Foreskin fibroblast (primary cell): ENCODE measurements at places on chromosomes 13 and 19.

DNA sequence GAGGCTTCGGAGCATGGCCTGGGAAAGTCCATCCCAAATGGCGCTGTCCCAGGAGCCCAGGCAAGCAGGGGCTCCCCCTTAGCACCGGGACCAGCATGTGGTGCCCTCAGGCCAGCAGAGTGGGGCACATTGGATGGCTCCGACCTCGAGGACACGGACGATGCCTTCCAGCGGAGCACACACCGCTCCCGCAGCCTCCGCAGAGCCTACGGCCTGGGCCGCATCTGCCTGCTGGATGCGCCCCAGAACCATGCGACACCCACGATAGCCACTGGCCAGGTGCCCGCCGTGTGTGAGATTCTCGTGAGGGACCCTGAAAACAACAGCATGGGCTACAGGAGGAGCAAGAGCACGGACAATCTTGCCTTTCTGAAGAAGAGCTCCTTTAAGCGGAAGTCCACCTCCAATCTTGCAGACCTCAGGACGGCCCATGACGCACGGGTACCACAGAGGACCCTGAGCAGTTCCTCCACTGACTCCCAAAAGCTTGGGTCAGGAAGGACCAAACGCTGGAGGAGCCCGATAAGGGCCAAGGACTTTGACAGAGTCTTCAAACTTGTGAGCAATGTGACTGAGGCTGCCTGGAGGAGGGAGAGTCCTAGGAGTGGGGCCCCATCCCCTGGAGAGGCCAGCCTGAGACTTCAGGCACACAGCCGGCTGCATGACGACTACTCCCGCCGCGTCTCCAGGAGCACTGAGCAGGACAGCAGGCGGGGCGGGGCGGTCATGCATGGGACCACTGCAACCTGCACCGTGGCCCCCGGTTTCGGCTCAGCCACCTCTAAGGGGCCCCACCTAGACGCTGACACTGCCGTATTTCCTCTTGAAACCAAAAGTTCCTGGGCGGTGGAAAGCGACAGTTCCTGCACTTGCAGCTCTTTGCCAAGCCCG lies 63.1 kb downstream of the SPATA13 start:
- DNase-seq, result no peak

DNA sequence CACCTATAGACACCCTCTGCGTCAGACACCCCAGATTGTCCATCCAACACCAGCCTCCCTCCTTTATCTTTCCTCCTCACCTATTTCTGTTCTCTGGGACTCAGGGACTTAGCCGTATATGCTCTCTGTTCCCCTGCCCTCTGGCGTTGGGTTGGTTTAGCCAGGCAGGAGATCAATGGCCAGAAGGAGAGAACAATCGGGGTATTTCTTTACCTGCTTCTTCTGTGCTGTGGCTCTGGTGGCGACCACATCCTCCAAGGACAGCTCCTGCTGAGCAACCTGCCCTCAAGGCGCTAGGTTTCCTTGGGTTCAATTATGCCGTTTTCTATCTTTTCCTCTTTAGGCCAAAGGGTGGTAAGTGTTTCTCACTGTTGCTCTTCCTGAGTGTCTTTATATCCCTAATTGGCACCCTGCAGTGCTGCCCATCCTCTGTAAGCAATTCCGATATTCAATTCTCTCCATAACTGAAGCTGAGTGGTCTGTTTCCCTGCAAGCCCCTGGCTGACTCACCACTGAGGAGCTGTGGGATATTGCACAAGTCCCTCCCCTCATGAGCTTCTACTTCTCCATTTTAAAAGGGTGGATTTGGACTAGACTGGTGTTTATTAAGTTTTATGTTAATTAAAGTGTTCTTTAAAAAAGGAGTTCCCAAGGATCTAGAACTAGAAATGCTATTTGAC lies 63.7 kb upstream of the TMTC4 start:
- no peak for DNase-seq

- no peak for DNase-seq
These were observed 6.8 kb upstream of the ANKRD10 start for GRCh38 chr13:110921695-110922094.

DNA sequence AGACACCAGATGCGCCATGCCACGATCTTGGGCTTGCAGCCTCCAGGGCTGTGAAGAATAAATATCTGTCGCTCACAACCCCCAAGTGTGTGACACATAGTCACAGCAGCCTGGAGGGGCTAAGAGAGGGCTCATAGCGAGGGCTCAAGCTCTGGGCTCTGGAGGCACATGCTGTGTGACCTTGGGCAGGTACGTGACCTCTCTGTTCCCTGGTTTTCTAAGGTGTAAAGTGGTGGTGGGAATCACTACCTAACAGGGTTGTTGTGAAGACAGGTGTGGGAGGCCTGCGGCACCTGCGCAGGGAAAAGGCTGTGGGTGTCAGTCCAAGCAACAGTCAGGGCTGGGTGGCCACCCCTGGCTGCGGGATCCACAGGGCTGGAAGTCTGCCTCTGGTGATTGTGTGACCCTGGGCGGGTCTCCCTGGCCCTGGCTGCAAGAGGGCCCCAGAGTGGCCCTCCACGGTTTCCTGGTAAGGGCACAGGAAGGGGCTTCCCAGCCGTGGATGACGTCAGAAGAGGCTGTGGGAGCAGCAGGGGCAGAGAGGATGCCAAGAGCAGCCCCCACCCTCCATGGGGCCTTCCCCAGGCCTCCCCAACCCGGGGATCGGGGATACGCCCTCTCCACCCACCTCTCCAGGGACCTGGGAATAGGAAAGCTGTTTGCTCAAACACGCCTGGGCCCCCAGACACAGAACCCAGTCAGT lies 218.8 kb upstream of the SGCG start:
- no peak for DNase-seq

DNA sequence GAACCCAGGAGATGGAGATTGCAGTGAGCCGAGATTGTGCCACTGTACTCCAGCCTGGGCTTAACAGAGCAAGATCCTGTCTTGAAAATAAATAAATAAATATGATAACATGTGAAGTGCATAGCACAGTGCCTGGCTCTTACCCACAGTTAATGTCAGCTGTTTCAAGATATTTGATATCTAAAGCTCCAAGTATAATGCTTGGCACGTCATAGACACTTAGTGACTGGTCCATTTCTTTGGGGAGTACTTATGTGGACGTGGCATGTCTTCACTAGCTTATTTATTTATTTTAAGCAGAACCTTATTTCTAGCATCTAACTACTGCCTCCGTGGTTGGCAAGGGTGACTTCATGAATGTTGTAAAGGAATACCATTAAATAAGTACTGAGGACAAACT lies 18.8 kb downstream of the GARRE1 start:
- no peak for DNase-seq

GRCh38 chr13:26061947-26062346 lies 10.1 kb upstream of the SHISA2 start:
- DNase-seq, result no peak

- DNase-seq, result peak; percentile 92
These were observed 719 bp downstream of the SUGP2 start for GRCh38 chr19:19032420-19033175.

DNA sequence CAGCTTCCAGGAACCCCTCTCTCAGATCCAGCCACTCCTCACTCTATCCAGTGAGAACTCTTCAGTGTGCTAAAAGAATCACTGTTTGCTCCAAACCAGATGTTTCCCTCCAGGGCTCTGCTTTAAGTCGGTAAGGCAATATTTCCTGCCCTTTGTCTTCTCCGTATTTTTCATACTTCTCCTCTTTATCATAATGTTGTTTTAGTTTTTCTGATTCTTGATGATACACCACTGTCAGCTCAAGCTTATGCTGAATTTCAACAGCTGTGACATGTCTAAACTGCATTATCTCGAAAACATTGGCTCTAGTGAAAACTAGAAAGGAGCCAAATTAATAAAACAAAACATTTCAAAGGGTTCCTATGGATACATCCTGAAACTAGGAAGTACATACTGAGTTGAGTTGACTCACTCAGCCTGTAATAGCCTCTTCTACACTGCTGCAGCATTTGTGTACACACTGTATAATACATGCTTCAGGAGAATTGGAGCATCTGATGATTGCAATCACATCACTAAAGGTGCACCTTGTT lies 39.8 kb downstream of the GPR180 start:
- DNase-seq, result peak; percentile 59

DNA sequence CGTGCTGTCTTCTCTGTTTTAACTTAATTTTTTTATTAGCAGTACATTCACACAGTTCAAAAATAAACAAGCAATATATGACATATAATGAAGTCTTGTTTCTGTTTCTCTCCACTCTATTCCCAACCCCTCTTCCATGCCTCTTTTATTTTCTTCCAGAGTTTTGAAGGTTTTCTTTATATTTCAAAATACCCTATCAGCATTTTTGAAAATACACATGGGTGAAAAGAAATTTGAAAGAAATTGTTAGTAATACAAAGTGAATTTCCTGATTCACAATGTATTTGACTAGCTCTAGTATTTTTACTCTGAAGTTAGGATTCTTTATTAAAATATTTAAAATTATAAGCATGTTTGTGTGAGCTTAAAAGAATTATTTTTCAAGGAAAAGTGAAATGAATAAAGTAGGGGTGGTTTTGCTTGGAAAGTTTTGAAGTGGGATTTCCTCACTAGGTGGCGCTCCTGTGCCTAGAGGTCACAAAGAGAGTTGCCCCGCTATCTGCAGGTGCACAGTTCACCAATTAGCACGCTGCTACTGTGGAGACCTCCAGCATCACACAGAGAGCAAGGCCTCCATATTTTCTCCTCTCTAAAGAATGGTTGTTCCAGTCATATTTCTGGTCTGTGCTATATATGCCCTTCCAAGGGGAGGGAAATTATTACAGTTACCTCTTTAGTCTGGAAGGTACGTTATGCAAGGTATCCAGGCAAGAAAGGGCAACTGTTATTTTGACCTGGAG lies 37.6 kb downstream of the SOX21 start:
- DNase-seq, result peak; percentile 12

- no peak for DNase-seq
These were observed 95.0 kb upstream of the IRS2 start for GRCh38 chr13:109881347-109881725.

GRCh38 chr19:15240515-15240914 lies 8.3 kb upstream of the EPHX3 start:
- DNase-seq, result no peak

GRCh38 chr19:42542791-42543190 lies 14.5 kb upstream of the CEACAM1 start:
- DNase-seq, result no peak

DNA sequence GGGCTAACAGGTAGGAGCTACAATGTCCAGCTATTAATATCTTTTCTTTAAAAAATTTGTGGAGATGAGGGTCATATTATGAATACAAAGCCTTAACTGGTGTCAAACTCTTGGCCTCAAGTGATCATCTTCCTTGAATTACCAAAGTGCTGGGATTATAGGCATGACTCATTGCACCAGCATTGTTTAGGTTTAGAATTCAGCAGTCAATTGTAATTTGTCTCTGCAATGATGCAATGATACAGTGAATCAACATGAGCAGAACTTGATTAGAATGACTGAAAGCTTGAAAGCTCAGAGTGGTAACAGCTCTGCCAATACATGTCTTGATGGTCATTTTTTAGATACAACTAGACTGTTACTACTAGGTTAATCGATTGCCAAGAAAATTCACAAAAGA lies 752.8 kb upstream of the MIR17HG start:
- peak; percentile 8 for DNase-seq

- no peak for DNase-seq
These were observed 85.2 kb downstream of the ATP11A start for GRCh38 chr13:112774829-112775565.

DNA sequence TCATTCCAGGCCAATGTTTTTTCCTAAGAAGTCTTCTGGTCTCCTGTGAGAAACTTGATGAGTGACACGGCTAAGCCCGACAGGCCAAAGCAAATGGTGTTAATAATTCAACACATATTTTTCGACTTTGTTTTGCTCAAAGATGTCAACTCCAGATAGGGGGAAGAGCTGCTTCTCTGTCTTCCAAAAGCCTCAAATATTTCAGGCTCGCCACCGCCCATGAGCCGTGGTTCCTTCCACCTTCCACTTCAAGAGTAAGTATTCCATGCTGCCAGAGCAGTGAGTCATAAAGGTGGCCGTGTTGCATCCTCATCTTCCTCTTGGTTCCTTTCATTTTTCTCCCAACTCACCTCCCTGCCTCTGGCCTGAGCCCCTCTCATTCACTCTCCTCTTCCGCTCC lies 272.6 kb downstream of the EFNB2 start:
- DNase-seq, result no peak

DNA sequence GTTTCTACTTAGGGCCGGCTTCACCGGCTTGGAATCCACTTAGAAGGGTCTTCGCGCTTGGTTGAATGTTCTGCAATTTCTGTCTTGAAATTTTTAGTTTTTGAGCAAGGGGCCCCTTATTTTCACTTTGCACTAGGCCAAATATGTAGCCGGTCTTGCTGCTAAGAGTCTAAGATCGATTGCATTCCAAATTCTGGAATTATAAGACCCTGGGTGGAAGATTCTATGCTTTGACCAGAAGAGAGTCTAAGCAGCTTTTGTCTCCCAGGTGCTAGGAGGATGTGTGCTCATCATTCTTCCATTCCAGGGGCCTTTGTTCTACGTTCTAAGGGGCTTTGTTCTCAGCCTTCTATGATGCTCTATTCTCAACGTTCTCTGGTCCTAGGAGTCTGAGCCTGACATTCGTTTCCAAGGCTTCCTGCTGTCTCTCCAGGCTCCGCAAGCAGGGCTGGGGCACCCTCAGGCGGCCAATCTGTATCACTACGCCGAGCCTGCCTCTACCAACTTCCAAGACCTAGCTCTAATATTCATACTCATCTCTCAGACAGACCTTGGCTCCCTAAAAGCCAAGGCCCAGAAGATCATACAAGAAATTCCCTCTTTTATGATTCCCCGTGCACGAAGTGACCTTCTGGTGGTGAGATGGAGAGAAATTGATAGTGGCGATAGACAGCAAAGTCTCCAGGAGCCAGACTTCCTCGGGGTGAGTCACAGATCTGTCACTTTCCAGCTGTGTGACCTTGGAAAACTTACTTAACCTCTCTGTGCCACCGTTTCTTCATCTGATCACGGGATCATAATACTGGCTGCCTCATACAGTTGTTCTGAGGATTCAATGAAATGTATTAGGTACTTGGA lies 982 bp upstream of the DACT3 start:
- DNase-seq, result peak; percentile 96

DNA sequence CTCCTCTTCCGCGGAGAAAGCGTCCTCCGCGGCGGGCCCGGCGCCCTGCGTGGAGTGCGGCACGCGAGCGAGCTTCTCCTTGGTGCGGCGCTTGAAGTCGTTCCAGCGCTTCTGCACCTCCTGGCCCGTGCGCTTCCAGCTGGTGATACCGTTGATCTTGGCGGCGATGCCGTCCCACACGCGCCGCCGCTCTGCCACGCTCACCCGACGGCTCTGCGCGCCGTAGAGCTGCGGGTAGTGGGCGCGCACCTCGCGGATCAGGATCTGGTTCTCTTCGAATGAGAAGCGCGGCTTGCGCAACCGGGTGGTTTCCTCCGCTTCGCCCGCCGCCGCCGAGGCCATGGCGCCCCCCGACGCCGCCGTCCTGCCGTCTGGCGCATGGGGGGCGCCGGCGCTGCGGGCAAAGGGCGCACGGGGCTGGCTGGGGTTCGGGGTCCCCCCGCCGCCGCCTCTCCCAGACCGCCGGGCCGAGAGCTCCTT lies 941 bp downstream of the MYPOP start:
- no peak for DNase-seq

- peak; percentile 34 for DNase-seq
These were observed 42.9 kb downstream of the CAB39L start for GRCh38 chr13:49400755-49401659.
